ENCODE measurements at places on chromosomes 16 and 17.
A peak's percentile ranks its signal among the peaks of the same experiment; 100 is the strongest.

DNA sequence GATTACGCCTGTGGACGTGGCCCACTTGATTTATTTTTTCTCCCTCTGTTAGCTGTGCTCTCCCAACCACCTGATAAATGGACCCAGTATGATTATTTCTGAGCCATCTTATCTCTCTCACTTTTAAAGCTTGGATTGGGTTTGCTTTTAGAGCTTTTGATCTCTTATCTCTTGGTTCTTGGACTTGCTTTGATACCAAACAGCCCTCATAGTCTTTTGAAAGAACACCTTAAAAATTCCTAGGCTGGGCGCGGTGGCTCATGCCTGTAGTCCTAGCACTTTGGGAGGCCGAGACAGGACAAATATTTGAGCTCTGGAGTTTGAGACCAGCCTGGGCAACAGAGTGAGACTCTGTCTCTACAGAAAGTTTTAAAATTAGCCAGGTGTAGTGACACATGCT, 25.8 kb downstream of the SMTNL2 start:
- no peak for DNase-seq

DNA sequence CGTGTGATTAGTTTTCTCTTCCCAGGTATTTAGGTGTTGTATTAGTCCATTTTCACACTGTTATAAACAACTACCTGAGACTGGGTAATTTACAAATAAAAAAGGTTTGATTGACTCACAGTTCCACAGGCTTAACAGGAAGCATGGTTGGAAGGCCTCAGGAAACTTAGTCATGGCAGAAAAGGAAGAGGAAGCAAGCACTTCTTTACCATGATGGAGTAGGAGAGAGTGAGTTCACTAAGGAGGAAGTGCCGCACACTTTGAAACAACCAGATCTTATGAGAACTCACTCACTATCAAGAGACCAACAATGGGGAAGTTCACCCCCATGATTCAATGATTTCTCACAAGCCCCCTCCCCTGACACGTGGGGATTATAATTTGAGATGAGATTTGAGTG, 1343.7 kb upstream of the GOT2 start:
- no peak for DNase-seq

GRCh38 chr16:23464196-23464595, 11.2 kb upstream of the COG7 start:
- no peak for DNase-seq

- no peak for DNase-seq
Observed at GRCh38 chr16:84361546-84361945, 6.8 kb upstream of the ATP2C2 start.

- no peak for DNase-seq
Observed at GRCh38 chr17:63699638-63700527, at the start of gene LIMD2. TSS of gene LIMD2 (minus strand) at chr17:63700125. CDS start at chr17:63699298, 827 bp downstream.

DNA sequence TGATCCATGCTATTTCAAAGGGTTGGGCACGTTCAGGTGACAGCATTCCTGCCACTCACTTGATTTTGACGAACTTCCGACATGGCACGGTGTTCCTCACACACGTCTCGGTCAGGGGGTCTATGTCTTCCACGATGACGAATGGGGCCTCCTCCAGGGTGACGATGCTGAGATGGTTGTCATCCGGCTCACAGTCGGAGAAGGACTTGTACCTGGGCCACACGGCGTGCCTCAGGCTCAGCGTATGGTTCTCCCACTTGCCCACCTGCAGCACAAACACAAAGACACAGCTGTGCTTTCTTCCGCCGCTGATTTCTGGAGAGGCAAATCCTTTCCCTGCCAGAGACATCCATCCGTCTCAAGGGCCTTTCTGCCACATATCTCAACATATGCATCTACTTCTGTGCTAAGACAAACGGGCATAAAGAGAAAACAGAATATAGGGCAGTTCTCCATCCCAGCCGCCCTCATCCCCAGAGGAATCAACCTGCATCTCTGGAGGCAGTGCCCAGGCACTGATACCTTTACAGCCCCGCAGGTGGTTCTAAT, 332.5 kb downstream of the GRIN2A start:
- DNase-seq = no peak

- DNase-seq = no peak
Observed at GRCh38 chr16:55534756-55535155, 25.9 kb downstream of the LPCAT2 start.

DNA sequence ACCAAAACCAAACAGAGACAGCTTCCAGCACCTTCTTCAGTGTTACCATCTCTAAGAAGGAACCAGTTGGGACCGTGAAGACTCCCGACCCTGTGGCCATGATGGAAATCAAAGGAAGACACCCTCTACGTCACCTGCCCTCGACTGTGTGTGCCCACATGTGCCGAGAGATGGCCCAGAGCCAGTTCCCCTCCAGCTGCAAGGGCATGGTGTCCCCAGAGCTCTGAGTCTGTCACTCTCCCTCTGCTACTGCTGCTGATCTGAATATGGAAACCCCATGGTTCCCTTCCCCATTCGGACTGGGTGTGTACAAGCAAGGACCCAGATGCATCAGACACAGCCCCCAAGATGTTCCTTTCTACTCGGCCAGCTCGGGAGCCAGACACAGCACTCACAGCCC, 76.4 kb downstream of the SOCS1 start:
- no peak for DNase-seq

- peak; percentile 20 for DNase-seq
Observed at GRCh38 chr16:85557083-85557970, 55.8 kb upstream of the GSE1 start.

GRCh38 chr17:82297280-82297713, 20.1 kb downstream of the CD7 start:
- peak; percentile 97 for DNase-seq

GRCh38 chr16:57278494-57278893, 6.0 kb downstream of the PLLP start:
- DNase-seq = no peak

Data from choroid plexus epithelial cell (primary cell).